ENCODE measurements at places on chromosomes 7 and 10. TPM values are rescaled to one million over a fixed set of nuclear protein-coding genes. Genes with fewer than 3 reads are reported as not detected.

Gene AGR2
- total RNA-seq = 1.4 TPM

Gene KCP
- total RNA-seq = not detected

Gene CH25H
- 0.85 TPM for total RNA-seq

Gene STEAP1
- total RNA-seq = 1.1 TPM

Gene TMEM196
- total RNA-seq = not detected

Gene CLRN3
- not detected for total RNA-seq

Gene TM9SF3
- 27.5 TPM for total RNA-seq

Gene SLC26A3
- total RNA-seq = not detected

Gene COL13A1
- total RNA-seq = 2.4 TPM

Gene STEAP1B
- 0.87 TPM for total RNA-seq

Gene SPAM1
- not detected for total RNA-seq

Gene CCDC172
- not detected for total RNA-seq

Gene TCAF2
- 2.1 TPM for total RNA-seq

Gene OR2A12
- not detected for total RNA-seq

Gene NANOS1
- total RNA-seq = 21.4 TPM

Gene PLEKHA1
- 54.0 TPM for total RNA-seq

Gene INA
- total RNA-seq = 0.24 TPM

Gene NUTM2E
- total RNA-seq = not detected

Gene PALD1
- total RNA-seq = 2.0 TPM

Gene FAM24A
- not detected for total RNA-seq

Gene LIMK1
- total RNA-seq = 22.7 TPM

Gene GHITM
- total RNA-seq = 444 TPM

Gene ADRB1
- 0.66 TPM for total RNA-seq

Gene CPA2
- not detected for total RNA-seq

Gene TEX36
- not detected for total RNA-seq
